ENCODE measurements at places on chromosomes 16 and 17. TPM values are rescaled to one million over a fixed set of nuclear protein-coding genes. Genes with fewer than 3 reads are reported as not detected.

Gene FKBP10
- not detected for polyA plus RNA-seq

Gene KRTAP4-9
- not detected for polyA plus RNA-seq

Gene SCGB1C2
- polyA plus RNA-seq: not detected

Gene SPAG5
- polyA plus RNA-seq: not detected

Gene C17orf67
- 2.2 TPM for polyA plus RNA-seq

Gene EXOC3L1
- polyA plus RNA-seq: not detected

Gene ITGB3
- 5.1 TPM for polyA plus RNA-seq

Gene PDILT
- not detected for polyA plus RNA-seq

Gene CACNG5
- not detected for polyA plus RNA-seq

Gene BICDL2
- not detected for polyA plus RNA-seq

Gene QPRT
- polyA plus RNA-seq: not detected

DNA sequence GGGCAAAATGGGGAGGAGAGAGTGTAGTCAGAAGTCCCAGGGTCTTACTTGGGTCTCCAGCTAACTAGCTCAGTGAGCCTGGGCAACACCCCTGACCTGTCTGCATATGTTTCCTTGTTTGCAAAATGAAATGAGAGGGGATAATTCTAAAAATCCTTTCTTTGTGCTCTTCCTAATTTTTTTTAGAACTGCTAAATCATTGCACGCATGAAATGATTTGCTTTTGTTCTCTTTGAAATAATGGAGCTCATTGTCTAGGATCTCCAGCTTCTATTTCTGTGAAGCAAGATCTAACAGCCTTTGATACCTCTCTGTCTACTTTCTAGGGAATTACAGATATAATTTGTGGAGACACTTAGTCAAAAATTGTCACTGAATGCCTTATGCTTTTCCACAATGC is 181.3 kb downstream of the CDH13 start:
- H3K36me3 ChIP-seq: no peaks in the 10 kb centered on the region
- H3K4me3 ChIP-seq: no peak overlapping the region
- DNase-seq: no peak
- no peak overlapping the region for H3K27ac ChIP-seq

DNA sequence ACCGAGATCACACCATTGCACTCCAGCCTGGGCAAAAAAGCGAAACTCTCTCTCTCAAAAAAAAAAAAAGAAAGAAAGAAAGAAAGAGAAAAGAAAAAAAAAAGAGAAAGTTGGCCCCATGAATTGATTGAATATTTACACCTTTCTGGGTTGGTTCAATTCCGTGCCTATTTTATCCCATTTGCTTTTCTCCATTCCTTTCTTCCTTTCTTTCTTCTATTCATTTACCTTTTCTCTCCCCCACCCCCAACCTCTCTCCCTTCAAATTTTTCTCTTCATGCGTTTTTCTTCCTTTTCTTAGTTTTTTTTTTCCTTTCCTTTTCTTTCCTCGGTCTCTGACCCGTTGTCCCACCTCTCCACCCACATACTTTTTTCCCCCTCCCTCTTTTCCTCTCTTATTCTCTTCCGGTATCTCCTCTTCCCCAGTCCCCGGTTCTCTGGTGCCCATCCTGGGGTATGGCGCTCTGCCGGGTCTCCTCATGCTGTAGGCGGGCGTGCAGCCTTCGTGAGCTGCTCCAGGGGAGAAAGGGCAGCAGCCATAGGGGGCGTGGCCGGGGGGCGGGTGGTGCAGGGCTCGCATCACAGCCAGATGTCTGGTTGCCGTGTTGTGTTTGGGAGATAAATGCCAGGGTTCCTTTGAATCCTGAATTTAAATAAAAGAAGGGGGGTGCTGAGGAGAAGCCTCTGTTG is 5.3 kb upstream of the COL1A1 start:
- no peak overlapping the region for H3K4me3 ChIP-seq

GRCh38 chr16:88287219-88287618 is 95.5 kb upstream of the ZNF469 start:
- no peak for DNase-seq
- peaks cover 5% of the 10 kb centered on the region for H3K36me3 ChIP-seq
- no peak overlapping the region for H3K27ac ChIP-seq

DNA sequence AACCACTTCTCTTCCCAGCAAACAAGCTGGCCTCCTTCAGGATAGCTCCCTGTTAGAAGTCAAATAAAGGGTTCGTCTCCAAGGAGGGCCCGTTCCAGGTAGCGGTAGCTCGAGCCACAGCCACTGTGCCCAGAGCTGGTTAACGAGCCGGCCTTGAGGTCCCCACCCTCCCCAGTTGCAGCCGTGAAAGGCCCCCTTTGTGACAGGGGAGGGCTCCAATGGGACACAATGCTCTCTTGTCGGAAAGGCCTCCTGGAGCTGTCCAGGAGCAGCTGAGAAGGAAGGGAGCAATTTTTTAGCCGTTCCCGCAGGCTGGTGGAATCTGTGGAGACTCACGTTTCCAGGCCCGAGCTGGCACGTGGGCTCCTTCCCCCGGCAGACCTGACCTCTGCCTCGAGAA is 29.9 kb upstream of the FOXF1 start:
- no peaks in the 10 kb centered on the region for H3K4me1 ChIP-seq
- no peak overlapping the region for H3K4me3 ChIP-seq
- H3K27me3 ChIP-seq: peaks cover 66% of the 10 kb centered on the region

DNA sequence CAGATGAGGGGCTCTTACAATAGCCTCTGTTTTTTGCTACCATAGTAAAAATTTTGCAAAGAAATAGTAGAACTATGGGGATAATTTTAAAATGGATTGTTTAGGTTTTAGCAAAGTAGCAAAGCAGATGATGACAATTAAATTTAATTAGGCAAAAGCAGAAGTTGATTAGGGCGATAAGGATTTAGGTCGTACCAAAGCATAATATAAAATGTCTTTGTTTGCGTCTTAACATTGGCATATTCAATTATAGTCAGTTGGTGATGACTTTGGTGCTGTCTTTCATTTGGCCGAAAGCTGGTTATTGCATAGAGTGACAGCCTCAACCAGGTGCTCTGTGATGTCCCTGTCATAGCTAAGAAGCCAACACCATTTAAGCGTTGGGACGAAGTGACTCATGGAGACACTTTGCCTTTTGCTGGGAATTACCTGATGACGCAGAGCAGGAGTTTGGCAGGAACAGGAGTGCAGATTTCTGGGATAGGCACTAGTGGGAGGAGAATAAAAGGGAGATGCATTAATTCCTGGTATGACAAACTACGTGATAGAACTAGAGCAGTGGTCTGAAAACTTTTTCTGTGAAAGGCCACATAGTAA is 38.3 kb downstream of the MAP2K6 start:
- DNase-seq: no peak
- H3K4me1 ChIP-seq: peaks cover 31% of the 10 kb centered on the region
- H3K4me3 ChIP-seq: no peak overlapping the region
- no peak overlapping the region for H3K27ac ChIP-seq

DNA sequence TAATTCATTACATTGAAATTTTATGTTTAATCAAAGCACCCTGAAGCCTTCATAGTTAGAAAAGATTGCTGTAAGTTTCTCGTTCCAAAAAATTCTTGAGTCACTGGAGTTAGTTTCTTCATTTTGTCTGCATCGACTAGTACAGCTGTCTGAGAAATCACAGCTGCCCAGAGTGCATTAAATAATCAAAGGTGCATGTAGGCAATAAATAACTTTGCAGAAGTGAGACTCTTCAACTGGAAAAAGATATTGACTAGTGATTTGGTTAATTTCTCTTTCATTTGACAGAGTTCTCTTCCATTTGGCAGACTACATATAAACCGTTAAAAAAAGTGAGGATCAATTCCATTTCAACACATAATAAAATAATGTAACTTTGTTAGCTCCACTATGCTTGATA is 234.0 kb downstream of the CNTNAP4 start:
- H3K27ac ChIP-seq: no peak overlapping the region
- no peak for DNase-seq
- H3K4me3 ChIP-seq: no peak overlapping the region
- no peaks in the 10 kb centered on the region for H3K27me3 ChIP-seq

- no peak overlapping the region for H3K27ac ChIP-seq
- H3K36me3 ChIP-seq: peaks cover 4% of the 10 kb centered on the region
- no peaks in the 10 kb centered on the region for H3K27me3 ChIP-seq
- no peak overlapping the region for H3K4me3 ChIP-seq
- H3K4me1 ChIP-seq: peaks cover 4% of the 10 kb centered on the region
- no peak for DNase-seq
Observed at GRCh38 chr16:69481901-69482341, 57.5 kb downstream of the CYB5B start.

- DNase-seq: no peak
- H3K27me3 ChIP-seq: no peaks in the 10 kb centered on the region
- no peak overlapping the region for H3K4me3 ChIP-seq
Observed at GRCh38 chr17:72665852-72666851, 426.3 kb downstream of the SLC39A11 start.

- DNase-seq: no peak
- no peak overlapping the region for H3K4me3 ChIP-seq
- peaks cover 16% of the 10 kb centered on the region for H3K27me3 ChIP-seq
- H3K36me3 ChIP-seq: peaks cover 13% of the 10 kb centered on the region
- H3K27ac ChIP-seq: no peak overlapping the region
- no peaks in the 10 kb centered on the region for H3K4me1 ChIP-seq
Observed at GRCh38 chr17:31627960-31628359, 231.1 kb downstream of the COPRS start.

GRCh38 chr16:78987666-78988065 is 612.9 kb downstream of the MAF start:
- H3K4me3 ChIP-seq: no peak overlapping the region
- H3K4me1 ChIP-seq: peaks cover 29% of the 10 kb centered on the region
- no peak for DNase-seq
- peaks cover 8% of the 10 kb centered on the region for H3K36me3 ChIP-seq

DNA sequence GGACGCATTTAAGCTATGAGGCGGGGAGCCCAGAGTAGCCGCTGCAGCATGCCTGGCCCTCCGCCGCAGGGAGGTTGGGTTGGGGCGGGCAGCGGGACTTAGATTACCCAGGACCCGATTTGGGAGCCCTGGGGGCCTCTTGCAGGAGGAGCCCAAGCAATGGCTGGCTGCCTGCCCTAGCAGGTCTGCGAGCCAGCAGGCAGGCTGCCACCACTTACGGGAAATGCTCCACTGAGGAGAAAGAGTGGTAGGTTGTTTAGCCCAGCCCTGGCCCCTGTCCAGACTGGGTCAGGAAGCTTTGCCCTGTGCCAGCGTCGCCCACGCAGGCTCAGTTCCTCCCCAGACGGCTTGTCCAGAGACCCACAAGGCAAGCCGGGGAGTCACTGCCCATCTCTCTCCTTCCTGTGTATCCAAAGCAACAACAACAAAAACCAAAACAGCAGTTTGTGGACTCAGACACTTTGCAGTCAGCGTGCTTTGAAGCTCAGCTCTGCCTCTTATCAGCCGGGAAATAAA is 10.3 kb upstream of the TVP23A start:
- peak overlapping the region; percentile 81 for H3K27ac ChIP-seq
- H3K27me3 ChIP-seq: no peaks in the 10 kb centered on the region
- no peak for DNase-seq
- peak overlapping the region; percentile 54 for H3K4me3 ChIP-seq
- peaks cover 51% of the 10 kb centered on the region for H3K4me1 ChIP-seq
